ENCODE measurements at places on chromosomes 4 and X.

DNA sequence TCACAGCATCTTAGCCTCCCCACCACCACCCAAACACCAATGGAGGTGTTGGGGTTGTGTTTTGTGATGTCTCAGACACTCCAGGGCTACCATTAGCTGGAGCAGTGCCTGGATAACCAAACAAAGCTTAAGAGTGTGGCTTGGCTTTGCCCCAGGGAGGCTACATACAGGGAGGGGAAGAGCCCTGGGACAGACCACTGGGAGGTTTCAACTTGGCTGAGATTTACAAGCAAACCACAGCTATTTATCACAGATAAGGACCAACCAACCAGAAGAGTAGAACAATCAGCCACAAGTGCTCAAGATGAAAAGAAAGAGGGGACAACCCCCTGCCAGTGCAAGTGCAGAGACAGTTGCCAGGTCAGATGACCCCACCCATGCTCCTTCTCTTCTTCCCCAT lies 24.1 kb downstream of the SOX3 start:
- no peak for DNase-seq

DNA sequence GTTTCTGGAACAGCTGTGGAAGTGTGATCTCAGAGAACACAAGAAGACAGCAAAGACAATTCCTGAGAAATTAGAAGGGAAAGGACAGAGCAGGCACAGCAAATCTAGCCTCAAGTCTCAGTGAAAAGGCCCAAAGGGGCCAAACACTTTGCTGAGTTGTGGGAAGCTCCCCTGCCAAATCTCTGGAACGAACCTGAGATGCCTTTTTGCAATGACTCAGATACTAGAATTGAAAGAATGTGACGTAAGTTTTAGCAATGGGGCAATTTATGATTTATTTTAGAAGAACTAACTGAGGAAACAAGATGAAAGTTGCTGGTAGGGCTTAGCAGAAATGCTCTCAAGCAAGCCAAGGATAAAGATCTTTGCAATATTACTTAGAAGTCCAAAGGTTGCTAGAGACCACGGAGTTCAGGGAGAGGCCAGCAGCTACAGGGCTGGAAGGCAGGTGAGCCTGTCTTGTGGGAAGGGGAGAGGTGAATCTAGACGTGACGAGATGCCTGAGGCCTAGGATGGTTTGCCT lies 92.8 kb downstream of the AMELX start:
- DNase-seq: no peak

GRCh38 chrX:90012395-90012794 lies 90.7 kb downstream of the TGIF2LX start:
- DNase-seq: no peak

DNA sequence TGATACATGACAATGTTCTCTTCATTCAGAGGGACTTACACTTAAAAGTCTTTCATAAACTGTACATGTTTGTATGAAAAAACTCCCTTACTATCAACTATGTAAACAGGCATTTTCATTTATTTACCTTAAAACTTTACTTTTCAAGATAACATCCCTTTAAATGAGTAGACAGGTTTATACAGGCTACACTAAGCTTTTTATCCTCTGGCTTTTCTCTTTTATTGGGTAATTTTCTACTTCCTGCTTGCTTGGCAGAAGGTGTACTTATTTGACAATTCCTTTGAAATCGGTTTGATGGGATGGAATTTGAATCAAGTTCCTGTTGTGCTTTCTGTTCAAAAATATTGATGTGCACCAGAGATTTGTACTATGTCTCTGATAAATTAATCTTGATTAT lies 81.4 kb downstream of the PTPN13 start:
- DNase-seq: no peak

- DNase-seq: no peak
Observed at GRCh38 chr4:19729886-19730651, 521.6 kb upstream of the SLIT2 start.

DNA sequence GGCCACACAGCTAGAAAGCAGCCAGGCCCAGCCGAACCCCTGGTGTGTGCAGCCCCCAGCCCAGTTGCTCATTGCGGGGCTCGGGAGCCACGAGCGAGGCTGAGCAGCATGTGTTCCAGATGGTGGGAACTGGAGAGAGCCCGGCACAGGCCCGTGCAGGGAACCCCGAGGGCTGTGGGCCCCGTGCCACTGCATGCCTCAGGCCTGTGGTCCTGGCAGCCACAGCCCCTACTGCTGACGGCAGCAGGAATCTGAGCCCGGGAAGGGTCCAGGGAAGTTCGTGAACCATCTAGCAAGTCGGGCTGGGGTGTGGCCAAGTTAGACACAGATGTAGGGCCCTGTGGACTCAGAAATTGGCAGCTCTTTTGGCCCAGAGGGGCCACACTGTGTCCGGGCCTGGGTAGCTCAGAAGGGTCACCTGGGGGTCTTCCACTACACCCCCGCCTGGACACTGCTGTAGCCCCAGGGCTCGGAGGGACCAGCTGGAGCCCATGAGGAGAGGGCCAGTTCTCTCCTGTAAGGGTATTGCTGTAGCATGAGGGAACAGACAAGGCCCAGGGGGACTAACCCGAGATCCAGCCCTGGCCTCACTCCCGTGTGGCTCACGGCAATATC lies 12.1 kb downstream of the HTRA3 start:
- no peak for DNase-seq

DNA sequence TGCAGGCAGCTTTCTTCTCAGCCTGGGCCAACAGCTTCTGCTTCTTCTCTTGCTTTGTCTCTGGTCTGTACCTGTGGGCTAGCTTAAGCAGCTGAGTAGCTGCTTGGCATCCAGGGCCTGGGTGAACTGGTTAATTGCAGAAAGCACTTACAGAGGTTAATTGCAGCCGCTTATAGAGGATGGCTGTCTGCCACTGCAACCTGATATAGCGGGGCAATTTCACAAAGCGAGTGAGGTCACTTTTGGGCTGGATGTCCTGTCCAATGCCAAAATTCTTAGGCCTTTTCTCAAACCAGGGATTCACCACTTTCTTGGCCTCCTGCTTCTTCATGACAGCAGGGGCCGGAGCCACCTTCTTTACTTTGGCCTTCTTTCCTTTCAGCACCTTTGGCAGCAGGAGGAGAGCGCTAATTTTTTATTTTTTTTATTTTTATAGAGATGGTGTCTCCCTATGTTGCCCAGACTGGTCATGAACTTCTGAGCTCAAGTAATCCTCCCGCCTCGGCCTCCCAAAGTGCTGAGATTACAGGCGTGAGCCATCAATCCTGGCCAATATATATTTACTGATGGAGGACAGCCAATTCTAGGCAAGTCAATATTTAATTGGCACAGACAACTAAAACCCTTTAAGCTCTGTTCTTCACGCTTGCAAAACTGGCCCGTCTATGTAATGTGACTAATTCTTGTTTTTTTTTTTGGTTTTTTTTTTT lies 61.0 kb downstream of the ENOPH1 start:
- no peak for DNase-seq

DNA sequence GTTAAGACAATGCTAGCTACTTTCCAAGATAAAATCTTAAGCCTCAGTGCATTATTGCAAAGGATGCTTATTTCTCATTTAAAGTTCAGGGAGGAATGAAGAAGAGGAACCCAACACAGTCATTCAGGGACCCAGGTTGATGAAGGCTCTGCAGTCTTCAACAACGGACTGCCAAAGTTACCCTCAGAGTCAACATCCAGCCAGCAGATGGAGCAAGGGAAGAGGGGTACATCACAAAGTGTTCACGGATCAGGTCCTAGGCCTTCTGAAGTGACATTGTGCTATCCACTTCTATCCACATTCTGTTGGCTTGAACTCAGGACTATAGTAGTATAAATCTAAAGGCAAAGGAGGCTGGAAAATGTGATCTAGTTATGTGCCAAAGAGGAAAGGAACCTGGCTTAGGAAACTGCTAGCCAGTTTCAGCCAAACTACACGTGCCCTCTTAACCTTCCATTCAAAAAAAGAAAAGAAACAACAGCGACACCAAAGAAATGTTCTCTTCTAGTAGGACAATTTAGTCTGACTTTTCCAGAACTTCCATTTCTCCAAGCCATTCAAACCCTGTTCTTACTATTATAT lies 28.8 kb downstream of the NKX6-1 start:
- DNase-seq: peak; percentile 71

- DNase-seq: no peak
Observed at GRCh38 chr4:54367059-54367458, 138.0 kb downstream of the PDGFRA start.

DNA sequence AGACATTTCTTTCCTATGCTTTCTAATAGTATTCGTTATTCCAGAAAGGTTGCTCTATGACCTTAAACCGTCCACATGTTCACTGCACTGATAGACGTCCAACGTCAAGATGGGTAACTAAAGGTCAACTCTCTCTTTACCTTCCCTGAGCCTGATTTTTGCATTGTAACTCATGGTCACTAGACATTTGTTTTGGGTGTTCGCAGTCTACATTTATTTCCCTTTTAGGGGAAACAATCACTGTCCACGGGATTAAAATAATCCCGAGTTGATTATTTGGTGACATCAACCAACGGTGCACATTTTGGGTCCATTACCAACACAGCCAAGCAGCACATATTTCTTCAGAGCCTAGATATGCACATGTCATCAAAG lies 540 bp upstream of the HADH start:
- no peak for DNase-seq

DNA sequence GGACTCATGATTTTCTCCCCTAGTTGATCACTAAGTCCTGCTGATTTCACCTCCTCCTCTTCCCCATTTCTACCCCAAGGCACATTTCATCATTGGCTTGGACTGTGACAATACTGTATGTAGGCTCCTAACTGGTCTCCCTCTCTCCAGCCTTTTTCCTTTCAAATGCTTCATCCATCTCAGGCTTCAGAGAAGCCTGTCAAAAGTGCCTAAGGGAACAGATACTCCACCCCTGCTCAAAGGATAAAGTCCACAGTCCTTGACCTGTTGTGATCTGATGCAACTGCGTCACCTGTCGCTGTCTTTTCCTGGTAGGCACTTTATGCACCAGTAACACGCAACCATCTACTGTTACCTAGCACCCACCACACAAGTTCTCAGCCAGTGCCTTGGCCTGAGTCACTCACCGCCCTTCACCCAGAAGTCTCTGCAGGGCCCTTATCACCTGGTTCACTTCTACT lies 12.8 kb downstream of the SCARB2 start:
- DNase-seq: no peak

DNA sequence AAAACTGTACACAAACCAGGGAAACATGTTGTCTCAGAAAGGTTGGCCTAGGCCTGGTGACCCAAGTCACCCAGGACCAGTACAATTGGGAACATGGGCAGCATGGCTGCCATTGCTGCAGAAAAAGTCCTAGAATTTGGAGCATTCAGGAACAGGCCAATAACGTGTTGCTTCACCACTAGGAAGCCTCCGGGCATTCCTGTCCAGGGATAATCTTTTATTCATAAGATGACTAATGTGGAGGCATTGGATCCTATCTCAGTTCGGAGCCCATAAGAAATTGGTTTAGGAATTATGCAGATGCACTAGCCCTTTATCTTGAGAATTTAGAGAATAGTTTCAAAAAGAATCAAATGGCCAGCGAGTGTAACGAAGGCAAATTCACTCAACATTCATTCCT lies 242.8 kb upstream of the NDST4 start:
- DNase-seq: no peak

- no peak for DNase-seq
Observed at GRCh38 chrX:136712650-136713310, 64.8 kb downstream of the CD40LG start.
